ENCODE measurements at places on chromosomes 4 and X.
A peak's percentile ranks its signal among the peaks of the same experiment; 100 is the strongest.

GRCh38 chr4:90118527-90119195 lies 8.5 kb upstream of the CCSER1 start:
- no peak for DNase-seq

DNA sequence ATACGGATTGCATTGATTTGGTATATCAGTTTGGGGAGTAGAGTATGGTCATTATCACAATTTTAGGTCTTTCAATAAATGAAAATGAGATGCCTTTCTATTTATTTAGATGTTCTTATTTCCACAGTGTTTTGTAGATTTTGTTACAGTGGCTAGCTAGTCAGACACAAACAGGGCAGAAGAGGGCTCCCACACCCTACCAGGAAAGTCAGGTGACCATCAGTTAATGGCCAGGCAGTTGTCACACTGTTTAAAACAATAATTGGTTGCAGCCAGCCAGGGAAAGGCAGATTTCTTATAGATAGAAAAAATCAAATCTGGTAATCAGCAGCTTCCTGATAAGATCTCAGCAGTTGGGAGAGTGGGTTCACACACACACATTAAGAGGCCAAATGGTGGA lies 57.2 kb downstream of the UGT2B17 start:
- no peak for DNase-seq

GRCh38 chr4:122412547-122412946 lies 33.7 kb downstream of the ADAD1 start:
- peak; percentile 13 for DNase-seq

DNA sequence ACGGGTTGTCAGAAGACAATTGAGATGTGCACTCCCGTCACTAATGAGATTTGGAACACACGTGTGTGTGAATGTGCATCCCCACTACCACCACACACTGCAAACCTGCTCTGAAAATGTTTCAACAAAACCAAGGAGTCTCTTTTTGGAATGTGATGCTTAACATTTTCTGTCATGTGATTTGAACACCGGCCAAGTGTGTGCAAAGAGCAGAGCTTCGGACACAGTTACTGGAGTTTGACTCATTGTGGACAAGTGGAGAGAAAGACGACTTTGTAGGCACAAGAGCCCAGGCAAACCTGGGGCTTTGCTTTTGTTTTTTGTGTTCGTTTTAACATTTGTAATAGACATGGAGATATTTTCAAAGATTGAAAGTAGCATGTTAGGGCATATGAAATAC lies 49.2 kb downstream of the CCKAR start:
- no peak for DNase-seq

DNA sequence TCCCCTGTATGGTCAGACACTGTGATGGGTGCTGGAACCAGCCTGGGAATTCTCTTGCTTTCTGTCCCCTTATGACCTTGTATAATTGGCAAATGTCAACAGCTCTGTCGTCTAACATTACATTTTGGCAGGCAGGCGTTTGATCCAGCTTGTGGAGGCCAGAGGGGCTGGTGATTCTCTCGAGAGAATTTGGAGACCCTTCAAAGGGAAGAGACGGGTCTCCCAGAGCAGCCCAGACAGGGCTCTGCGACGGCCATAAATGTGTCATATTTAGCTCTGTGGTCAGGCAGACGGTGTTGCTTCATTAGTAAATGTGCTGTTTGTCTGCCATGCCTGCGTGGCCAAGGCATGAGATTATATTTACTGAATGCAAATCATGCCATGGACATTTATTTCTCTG lies 68.7 kb downstream of the SORCS2 start:
- DNase-seq, result no peak

All from DMS 273 treated with DMSO at 0.1 percent for 48 hours (cell line).